Bronchial epithelial cell (primary cell): ENCODE measurements at places on chromosomes 1 and 21. TPM values are rescaled to one million over a fixed set of nuclear protein-coding genes. Genes with fewer than 3 reads are reported as not detected.

DNA sequence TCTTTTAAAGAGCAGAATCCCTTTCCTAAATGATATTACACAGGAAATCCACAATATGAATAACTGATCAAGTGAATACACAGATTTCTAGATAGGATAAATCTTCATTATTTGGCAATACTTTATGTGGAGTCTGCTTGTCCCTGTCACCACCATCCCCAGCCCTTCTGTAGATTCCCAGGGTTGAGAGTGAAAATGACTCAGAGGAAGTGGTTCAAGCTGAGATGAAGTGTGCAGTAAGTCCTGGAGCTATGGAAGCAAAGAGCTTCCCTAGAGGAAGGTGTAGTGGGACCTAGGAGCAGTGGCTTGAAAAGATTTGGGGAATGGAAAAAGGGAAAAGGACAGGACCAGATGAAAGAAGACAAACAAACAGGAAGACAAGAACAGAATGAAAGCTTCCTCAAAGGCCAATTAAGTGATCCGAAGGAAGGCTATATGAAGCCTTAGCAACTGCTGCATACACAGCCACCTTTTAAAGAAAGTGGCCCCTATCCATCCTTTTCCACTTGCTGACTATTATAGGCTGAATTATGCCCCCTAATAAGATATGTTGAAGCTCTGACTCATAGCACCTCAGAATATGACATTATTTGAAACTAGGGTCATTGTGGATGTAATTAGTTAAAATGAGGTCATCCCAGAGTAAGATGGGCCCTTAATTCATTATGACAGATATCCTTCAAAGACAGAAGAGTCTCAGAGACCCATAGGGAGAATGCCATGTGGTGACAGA is 96.5 kb upstream of the CAMK1G start:
- peak; percentile 86 for DNase-seq

GRCh38 chr21:42187976-42188653 is 30.8 kb upstream of the ABCG1 start:
- no peak for DNase-seq

- no peak for DNase-seq
Observed at GRCh38 chr1:3181956-3182355, 113.0 kb downstream of the PRDM16 start.

- DNase-seq = peak; percentile 80
Observed at GRCh38 chr1:54798769-54799641, 2.1 kb downstream of the TTC22 start.

GRCh38 chr1:230861489-230861888 is 6.8 kb downstream of the C1orf198 start:
- DNase-seq = no peak

- no peak for DNase-seq
Observed at GRCh38 chr1:79807816-79808215, 801.3 kb upstream of the ADGRL4 start.

- DNase-seq = peak; percentile 15
Observed at GRCh38 chr1:93288558-93288957, 57.1 kb upstream of the DR1 start.

GRCh38 chr21:31098576-31099005 is 60.3 kb upstream of the KRTAP19-8 start:
- DNase-seq = peak; percentile 40

DNA sequence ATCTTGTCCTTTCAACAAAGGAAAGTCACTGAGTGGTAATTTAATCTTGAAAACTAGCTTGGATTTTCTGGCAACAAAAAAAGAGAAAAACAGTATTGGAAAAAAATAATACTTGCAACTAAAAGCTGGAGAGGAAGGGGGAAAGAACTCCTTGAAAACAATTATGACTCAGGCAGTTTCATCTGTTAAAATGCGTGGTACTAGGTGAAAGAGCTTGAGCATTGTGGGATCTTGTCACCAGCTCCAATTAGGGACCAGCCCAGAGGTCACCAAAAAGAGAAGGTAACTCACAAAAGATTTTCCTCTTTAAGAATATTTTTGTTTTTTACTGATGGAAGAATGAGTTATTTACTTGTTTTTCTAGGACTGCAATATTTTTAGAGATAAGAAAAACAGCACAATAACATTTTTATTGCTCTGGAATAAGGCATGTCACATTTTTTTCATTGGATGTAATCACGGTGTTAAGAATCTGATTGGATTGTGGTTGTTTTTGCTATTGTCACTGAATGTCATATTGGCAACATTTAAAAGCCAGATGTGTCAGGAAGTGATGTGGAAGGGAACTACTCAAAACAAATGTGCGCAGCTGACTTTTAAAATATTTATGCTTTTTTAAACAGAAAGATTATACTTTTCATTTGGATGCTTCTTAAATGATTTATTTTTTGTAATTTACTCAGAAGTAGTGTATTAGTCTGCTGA is 78.5 kb upstream of the ADAMTS5 start:
- DNase-seq = peak; percentile 8

Gene MATN1
- total RNA-seq = not detected in 2 replicates

Gene SLC35D1
- total RNA-seq = 9.5 and 13.3 TPM in 2 replicates

Gene MANEAL
- 0.26 TPM in 2 replicates for total RNA-seq

Gene SELP
- total RNA-seq = not detected in 2 replicates

Gene CNR2
- total RNA-seq = not detected in 2 replicates

Gene FCGR3B
- not detected in 2 replicates for total RNA-seq
